ENCODE measurements at places on chromosomes 7 and 10.

- no peak for DNase-seq
Measured at GRCh38 chr7:13097499-13097898, 410.1 kb downstream of the ARL4A start.

- DNase-seq, result no peak
Measured at GRCh38 chr10:95458871-95459270, 102.3 kb downstream of the SORBS1 start.

- DNase-seq, result no peak
Measured at GRCh38 chr7:22476824-22477223, 23.2 kb downstream of the STEAP1B start.

GRCh38 chr10:132790934-132791829, 5.2 kb upstream of the NKX6-2 start:
- DNase-seq, result no peak

GRCh38 chr7:135709508-135709907, 18.5 kb downstream of the SLC13A4 start:
- DNase-seq, result no peak

GRCh38 chr7:17988141-17988540, 39.5 kb downstream of the PRPS1L1 start:
- DNase-seq, result no peak

GRCh38 chr7:90594751-90595317, 1.3 kb upstream of the CDK14 start:
- DNase-seq, result no peak

- no peak for DNase-seq
Measured at GRCh38 chr7:94810496-94810895, 96.9 kb upstream of the PPP1R9A start.

DNA sequence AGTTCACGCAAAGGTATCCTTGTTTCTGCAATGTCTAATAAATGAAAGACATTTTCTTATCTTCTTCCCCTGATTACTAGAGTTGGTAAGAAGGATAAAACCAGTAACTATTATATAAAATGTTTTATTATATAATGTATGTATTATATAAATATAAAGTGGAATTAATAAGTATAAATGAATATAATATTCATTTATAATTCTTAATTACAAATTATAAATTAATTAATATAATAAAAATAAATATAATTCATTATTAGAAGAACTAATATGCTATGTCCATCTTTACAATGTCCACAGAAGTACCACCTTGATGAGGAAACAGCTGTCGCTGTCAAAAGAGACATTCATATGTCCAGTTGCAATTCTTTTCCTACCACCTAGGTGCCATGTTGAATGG, 177.7 kb downstream of the GLI3 start:
- no peak for DNase-seq

DNA sequence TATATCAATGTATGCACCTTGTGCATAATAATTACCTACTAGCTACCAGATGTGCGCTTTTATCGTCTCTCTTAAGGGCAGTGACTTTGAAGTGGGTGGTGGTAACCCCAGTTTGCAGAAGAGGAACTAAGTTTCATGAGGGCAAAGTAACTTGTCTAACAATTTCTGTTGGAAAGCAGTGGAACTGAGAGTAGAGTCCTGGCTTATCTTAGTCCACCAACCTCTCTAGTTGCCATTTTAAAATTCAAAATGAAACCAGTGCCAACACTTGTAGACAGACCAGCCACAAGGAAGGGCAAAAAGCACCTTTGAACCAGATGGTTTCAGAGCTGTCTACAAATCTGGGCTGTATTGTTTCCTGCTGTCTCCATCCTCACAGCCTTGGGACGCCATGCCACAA, 32.0 kb upstream of the RBM20 start:
- no peak for DNase-seq

GRCh38 chr10:132836248-132836831, 50.4 kb upstream of the NKX6-2 start:
- no peak for DNase-seq

DNA sequence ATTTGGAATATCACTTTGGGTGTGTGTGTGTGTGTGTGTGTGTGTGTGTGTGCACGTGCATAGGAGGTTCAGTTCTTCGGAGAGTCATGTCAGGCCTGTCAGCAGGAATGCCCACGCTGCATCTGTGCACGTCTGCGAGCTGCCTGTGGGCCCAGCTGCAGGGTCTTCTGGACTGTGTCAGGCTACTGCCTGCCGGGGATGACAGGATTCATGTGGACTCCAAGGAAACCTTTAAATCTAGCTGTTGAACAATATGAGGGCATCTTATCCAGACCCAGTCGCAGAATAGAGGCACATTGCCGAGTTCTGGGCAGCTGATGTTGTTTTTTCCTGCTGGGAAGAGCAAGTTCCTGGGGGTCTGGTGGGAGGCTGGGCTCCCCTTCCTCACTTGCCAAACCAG, 19.0 kb downstream of the AQP1 start:
- no peak for DNase-seq

DNA sequence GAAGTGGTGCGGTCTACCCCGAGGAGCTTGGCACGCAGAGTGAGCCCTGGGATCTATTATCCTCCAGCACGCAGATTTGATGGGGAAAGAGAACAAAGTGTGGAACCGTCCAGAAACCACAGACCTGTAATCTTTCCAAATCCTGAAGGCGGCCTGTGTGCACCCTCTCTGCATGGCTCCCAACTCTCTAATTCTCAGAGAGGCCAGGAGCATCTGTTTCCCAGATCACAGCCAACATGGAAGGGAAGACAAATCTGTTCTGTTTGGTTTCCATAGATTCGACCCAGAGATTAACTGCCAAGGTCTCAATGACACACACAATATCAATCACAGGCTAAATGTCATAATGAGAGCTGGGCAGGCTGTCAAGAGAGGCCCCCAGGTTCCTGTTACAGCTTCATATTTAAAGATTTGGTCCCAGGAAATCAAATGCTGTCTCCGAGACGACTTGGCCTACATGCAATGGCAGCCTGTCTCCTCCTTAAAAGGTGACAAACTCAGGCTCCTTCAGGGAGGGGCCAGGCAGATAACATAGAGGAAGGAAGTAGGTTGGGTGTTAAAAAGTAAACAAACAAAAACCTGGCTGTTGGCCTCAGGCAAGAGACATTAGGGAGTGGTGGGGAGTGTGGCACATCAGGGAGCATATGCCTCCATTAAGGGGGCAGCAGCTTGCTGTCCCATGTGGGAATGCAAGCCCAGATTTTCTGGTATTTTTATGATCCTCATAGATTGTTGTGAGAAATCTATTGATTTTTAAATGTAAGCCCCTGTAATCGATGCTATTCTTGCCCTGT, 48.8 kb upstream of the SAMD8 start:
- DNase-seq, result no peak

GRCh38 chr7:20116869-20117268, 100.3 kb downstream of the MACC1 start:
- no peak for DNase-seq

GRCh38 chr7:31104361-31105255, 52.5 kb downstream of the ADCYAP1R1 start:
- no peak for DNase-seq

DNA sequence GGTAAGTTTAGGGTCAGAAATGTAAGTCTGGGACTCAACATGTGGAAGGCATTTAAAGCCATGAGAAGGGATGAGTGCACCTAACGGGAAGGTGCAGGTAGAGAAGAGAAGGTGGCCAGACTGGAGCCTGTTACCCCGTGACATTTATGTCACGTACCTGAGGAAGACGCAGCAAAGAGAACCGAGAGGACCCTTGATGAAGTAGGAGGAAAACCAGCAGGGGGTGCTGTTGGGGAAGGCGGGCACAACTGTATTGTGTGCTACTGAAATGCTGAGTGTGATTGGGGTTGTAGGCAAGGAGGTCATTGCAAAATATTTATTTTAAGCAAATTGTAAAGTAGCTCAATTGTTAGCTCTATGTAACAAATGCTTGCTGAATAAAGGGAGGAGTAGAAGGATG, 338.2 kb upstream of the PRKCQ start:
- peak; percentile 49 for DNase-seq

- no peak for DNase-seq
Measured at GRCh38 chr7:33039257-33039902, 23.2 kb downstream of the NT5C3A start.

GRCh38 chr7:6159097-6159483, 113.3 kb downstream of the CYTH3 start:
- DNase-seq, result no peak

- DNase-seq, result no peak
Measured at GRCh38 chr10:61828788-61829187, 72.7 kb upstream of the ARID5B start.

- DNase-seq, result no peak
Measured at GRCh38 chr7:109895536-109895935, 1195.4 kb upstream of the LRRN3 start.

- no peak for DNase-seq
Measured at GRCh38 chr7:3393862-3394261, 92.8 kb downstream of the SDK1 start.

- no peak for DNase-seq
Measured at GRCh38 chr7:87882151-87882937, 6.1 kb downstream of the DBF4 start.

- DNase-seq, result no peak
Measured at GRCh38 chr10:3936422-3937040, 151.5 kb upstream of the KLF6 start.

DNA sequence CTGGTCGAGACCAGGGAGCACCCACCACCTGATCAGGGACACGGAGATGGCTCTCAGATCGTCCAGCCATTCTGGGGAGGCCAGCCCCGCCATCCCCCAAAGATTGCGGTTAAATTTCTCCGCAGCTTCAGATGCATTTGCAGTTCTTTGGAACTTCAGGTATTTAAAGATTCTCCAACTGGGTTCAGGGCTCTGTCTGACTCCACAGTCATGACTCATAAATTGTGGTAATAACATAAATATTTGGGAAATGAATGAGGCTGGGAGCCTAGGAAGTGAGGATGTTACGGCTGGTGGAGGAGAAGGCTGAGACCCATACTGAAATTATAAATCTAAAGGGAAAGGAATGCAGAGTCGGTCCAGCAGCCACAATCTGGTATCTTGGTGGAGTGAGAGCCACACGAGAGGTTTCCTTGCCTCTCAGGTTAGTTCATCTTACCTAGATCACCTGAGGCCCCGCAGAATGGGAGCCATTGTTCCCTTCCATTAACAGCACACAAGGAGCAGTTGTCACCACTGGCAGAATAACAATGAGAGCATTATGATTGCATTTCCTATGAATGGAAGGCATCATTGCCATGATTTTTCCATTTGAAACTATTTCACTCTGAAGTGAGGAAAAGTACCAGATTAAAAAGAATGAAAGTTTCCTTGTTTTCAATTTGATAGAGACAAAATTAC, 26.7 kb upstream of the DNAJB6 start:
- DNase-seq, result no peak

DNA sequence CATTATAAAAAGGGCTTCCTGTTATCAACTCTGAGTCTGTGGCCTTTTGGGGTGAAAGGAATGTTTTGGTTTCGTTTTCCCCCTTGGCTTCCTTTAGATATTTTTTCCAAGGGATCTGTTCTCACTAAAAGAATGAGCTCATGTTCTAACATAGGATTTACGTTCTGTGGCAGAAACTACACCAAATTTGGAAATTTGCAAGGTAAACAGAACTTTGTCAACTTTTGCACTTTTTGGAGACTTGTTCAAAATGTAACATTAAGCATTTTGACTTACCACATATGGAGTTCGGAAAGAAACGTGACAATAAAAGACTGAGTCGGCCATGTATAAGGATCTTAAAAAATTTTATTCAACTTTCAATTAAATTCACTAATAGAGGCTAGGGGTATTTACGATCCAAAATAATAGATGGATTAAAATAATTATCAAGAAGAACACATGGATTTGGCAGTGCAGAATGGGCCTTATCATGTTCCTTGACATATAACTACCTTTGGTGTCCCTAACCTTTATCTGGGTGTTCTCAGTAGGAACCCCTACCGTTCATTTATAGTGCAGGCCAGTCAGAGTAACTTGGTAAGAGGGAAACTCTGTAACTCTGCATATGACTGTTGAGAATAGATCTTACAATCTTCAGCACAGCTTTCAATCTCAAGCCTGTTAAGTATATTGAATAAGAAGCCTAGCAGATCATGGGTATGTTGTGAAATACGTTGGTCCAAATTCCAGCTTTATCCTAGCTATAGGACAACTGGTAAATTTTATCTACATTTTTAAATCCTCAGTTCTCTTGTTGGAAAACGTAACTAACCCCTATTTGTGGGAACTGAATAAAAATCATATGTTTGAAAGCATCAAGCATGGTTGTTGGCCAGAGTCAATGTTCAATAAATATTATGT, 11.8 kb downstream of the CPED1 start:
- DNase-seq, result no peak

DNA sequence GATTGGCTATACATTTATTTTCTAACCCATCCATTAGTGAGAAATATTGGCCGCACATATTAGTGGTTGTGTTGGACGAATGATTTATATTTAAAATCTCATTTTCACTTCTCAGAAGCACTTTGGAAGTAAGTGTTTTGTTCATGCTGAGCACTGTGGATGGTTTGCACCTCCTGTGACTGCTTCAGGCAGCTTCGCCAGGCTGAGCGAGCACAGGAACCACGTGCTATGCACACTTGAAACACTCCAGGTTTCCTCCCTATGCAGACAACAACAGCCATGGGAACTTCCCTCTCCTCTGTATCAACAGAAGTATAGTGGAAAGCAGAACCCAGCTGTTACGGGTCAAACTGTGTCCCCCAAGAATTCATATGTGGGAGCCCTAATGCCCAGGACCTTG, 67.3 kb upstream of the WDR11 start:
- DNase-seq, result no peak

DNA sequence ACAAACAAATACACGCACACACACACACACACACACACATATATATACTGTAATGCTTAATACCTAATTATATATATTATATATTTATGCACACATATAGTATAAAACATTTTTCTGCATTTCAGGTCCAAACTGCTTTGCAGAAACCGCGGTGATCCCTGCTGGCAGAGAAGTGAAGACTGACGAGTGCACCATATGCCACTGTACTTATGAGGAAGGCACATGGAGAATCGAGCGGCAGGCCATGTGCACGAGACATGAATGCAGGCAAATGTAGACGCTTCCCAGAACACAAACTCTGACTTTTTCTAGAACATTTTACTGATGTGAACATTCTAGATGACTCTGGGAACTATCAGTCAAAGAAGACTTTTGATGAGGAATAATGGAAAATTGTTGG, 138.5 kb downstream of the VWC2 start:
- no peak for DNase-seq

- no peak for DNase-seq
Measured at GRCh38 chr10:27692663-27693062, 53.0 kb downstream of the MKX start.

DNA sequence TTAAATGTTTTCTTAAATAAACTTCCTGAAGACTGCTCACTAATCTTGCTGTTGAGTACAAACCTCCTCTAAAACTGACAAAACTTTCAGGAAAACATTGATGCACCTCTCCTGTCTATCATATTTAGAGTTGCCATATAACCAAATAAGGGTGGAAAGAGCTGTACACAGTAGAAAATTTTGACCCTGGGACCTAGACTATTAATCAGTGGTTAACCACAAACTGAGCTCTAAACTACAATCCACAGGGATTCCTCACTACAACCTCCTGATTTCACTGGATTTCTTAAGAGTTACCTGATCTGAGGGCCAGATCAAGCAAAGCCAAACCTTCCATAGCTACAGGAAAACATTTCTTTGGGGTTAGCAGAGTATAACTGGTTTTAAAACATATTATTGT, 39.9 kb upstream of the WNT16 start:
- no peak for DNase-seq
